ENCODE measurements at places on chromosomes 12 and 14.

DNA sequence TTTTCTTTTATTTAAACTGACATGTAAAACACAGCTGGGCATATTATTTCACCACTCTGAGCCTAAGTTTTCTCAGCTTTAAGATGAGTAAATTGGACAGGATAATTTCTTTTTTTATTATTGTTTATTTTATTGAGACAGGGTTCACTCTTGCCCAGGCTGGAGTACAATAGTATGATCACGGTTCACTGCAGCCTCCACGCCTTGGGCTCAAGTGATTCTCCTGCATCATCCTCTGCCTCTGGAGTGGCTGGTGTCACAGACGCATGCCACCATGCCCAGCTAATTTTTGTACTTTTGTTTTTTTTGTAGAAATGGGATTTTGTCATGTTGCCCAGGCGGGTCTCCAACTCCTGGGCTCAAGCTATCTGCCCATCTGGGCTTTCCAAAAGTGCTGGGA lies 12.7 kb downstream of the BMAL2 start:
- no peak for DNase-seq

- no peak for DNase-seq
These were observed 234.5 kb downstream of the IPO8 start for GRCh38 chr12:30461026-30461615.

GRCh38 chr12:43988838-43989560 lies 153.1 kb downstream of the TMEM117 start:
- DNase-seq, result peak; percentile 55

DNA sequence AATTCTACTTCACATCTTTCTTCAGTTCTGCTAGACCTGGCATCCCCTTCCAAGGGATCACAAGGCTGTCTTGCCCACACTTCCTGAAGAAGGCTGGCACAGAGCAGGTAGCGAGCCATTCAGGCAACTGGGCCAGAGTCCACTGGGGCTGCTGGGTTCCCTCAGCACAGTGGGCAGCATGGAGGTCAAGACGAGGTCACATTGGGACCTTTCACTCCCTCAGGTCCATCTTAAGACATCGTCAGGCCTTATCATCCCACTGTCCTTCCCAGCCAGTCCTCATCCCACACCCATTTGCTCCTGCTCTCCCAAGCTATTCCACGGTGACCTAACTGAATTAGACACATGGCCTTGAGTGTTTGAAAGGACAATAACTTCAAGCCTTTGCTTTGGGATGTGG lies 143.1 kb upstream of the HIF1A start:
- no peak for DNase-seq

- peak; percentile 48 for DNase-seq
These were observed 800 bp downstream of the PCNX4 start for GRCh38 chr14:60092526-60092920.

DNA sequence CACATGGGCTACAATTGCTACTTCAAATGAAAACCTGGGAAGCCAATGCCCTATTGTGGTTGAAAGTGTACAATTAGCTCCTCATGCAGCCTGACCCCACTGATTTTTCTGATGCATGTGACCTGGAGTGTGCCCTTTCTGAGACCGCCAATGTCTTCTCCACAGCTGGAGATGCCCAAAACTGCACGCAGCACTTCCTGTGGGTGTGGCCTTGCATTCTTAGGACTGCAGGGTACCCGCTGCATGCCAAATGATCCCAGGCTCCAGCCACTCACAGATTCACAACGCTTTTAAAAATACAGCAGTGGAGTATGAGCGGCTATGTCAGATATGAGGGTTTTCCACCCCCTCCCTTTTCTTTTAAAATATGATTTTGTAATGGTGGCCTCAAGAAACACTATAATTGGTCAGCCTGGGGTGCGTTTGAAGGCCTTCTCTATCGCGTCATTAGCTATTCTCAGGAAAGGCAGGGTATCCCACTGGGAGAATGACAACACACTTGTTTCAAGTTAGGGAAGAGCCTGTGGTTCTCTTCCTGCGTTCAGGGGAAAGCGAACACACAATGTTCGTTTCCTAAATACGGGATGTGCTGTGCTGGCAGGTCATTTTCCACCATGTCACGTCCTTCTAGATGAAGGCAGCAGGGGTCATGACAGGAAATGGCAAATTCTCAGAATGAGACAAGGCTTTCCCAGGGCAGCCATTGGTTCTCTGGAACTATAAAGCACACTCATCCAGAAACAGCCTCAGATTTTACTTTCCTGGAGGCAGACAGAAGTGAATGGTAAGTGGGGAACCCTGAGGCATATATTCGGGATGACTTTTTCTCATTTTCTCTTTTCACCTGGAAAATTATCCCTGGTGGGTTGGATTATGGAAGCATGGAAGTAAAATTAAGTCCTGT lies at the start of gene APOLD1:
Gene APOLD1 (plus strand): TSS at position 749 of the 904 bp plus-strand sequence. CDS start 33 bp downstream, at position 782.
- no peak for DNase-seq

DNA sequence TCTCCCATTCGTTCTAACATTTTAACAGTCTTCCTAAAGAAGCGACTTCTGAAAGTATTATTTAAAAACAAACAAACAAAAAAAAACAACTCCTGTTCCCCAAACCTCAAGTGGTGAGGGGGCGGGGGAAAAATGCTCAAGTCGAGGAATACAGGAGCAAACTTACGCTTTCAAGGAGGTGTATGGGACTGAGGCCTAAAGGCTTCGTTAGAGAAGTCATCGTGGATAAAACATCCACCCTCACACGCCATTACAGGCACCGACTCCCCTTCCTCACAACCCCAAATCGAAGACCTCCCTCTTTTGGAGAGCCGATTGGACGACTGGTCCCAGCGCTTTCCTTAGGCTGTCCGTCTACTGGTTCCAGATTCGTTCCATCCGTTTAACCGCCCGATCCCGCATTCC lies 693 bp downstream of the CBX5 start:
- no peak for DNase-seq

DNA sequence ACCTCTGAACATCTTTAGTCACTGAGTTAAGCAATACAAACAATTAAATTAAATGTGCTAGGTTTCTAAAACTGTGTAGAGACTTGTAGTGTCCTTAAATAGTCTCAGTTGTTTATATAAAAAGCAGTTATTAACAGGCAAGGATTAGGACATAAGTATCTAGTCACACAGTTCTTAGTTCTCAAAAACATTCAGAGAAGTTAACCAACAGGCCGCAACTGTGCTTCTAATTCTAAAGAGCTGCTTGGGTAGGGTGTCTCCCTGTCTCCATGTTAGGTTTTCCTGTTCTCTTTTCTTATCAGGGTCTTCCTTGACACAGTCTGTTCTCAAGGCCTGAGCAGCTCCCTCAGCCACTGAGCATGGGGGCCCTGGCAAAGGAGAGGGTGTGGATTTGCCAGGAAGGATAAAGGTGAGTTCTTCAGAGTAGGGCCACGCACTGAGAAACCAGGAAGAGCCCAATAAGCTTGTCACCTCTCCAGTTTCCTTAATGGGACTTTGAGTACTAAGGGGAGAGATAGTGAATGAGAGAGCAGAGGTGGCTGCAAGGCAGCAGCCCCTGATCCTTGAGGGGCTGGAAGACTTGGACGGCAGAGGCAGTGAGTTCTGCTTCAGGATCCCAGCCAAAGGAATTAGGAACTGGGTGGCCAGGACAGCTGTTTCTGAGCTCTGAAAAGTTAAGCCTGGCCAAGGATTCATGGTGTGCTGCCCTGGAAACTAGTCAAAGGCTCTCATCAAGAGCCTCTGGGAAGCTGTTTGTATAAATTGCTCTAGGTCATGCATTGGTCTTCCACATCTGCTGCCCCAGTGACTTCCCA lies 177.3 kb downstream of the MYRFL start:
- no peak for DNase-seq

DNA sequence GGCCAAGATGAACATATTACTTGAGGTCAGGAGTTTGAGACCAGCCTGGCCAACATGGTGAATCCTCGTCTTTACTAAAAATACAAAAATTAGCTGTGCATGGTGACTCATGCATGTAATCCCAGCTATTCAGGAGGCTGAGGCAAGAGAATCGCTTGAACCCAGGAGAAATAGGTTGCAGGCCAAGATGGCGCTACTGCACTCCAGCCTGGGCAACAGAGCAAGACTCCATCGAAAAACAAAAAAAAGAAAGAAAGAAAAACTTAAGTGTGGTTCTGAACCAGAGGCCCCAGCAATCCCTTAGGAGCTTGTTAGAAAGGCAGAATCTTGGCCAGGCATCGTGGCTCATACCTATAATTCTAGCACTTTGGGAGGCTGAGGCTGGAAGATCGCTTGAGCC lies 24.5 kb downstream of the SVOP start:
- DNase-seq, result no peak

GRCh38 chr12:27015730-27016076 lies 1.5 kb upstream of the TM7SF3 start:
- peak; percentile 55 for DNase-seq

GRCh38 chr12:27064397-27065342 lies 17.7 kb downstream of the C12orf71 start:
- DNase-seq, result no peak

DNA sequence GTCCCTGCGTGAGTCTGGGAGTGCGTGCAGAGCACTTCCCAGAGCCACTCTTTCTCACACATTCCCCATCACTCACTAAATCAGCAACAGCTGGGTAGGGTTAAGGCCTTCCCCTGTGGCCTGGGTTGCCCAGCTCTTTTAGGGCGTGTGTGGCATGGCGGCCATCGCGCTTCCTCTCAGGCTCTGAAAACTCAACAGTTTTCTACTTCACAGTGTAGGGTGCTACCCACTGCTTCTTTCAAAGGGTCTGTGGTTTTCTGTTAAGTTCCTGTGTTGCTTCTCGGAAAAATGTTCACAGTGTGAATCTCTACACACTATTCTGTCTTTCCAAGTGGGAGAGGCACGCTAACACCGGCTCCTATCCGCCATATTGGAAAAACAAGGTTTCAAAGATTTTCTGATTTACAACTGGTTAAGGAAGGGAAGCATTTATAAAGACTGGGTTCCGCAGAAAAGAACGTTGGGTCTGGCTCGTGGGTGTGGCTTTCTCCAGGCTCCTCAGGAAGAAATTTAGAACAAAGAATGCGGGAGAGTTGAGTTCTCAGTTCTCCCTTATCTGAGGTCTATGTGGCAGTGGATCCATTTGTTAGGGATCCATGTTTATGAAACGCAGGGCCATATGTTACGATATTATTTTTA lies 34.9 kb upstream of the AEBP2 start:
- DNase-seq, result no peak

DNA sequence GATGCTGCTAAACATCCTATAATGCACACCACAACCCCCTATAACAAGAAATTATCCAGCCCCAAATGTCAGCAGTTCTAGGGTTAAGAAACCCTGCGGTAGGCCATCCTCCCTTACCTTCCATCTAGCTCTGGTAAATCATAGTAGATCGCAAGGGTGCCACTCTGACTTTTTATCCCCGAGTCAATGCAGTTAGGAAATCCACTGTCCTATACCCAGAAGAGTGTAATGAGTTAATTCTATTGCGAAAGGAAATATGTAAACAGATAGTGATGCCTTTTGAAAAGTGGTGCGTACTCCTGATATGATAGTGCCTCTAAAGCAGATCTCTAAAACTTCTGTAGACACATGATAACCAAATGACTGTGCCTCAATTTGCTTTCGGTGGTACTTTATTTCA lies 29.8 kb downstream of the SCFD1 start:
- DNase-seq, result no peak

DNA sequence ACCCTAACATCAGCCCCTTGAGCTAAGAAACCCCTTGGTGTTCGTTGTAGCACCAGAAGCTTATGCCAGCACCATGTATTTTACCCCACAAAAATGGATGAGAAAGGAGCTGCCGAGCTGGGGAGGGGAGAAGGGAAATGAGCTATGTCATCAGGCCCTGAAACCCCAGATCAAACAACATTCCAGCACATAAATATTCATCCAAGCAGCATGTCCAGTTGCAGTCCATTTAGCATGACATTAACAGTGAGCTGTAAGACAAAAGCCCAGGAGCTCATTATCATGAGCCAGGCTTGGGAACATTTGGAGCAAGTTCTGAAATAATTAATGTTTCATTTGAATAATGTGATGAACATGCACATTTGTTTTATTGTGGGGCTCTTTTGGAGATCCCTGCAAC lies 630.1 kb upstream of the TMEM132C start:
- no peak for DNase-seq

DNA sequence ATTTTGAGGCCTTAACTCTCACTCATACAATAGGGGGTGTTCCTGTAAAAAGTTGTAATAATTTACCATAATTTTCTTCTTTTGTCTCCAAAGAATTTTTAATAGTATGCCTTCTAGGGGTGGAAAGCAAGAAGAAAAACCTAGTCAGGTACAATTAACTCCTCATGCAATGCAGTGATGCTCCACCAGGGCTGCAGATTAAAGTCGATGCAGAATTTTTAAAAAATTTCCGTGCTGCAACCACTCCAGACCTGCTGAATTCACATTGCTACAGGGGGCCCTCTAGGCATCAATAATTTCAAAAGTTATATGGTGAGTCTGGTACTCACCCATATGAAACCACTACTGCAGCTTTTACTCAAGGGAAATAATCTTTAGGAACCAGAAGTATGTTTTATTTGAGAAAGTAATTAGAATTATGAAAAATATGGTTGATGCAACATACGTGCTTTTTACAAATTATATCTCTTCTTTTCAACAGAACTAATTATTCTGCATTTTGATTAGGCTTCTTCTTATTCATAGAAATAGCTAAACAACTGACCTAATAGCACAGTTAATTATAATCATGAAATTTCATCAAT lies 353.2 kb downstream of the BCAT1 start:
- DNase-seq, result peak; percentile 17

- no peak for DNase-seq
These were observed 72.1 kb upstream of the MANSC4 start for GRCh38 chr12:27852117-27852516.

GRCh38 chr12:41795910-41796309 lies 348.8 kb downstream of the GXYLT1 start:
- DNase-seq, result no peak

DNA sequence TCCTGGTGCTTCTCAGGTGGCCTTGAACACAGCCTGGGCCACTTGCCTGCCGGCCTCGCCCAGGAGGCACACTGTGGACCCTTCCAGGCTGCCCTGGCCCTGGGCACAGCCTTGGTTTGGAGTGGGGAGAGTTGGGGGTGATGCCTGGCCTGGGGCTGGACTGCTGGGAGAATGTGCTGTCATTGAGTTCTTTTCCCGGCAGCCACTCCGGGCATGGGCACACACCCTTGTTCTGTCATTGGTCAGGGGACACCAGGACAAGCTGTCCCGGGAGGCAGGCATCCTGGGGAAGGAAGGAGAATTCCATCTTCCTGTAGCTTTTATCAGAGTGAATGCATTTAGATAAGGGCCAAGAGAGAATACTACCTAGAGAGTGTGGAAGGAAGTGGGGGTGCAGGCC lies 61.8 kb upstream of the RIN3 start:
- DNase-seq, result no peak

DNA sequence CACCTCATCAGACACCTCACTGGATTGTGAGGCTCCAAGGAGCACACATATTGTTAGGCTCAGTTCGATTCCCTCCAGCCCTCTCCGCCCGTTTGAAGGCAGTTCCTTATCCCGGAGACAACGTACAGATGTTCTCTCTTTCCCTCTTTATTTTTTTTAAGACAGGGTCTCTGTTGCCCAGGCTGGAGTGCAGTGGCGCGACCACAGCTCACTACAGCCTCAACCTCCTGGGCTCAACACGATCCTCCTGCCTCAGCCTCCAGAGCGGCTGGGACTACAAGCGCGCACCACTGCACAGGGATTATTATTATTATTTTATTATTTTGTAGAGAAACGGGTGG lies 718 bp upstream of the TROAP start:
- no peak for DNase-seq

- DNase-seq, result no peak
These were observed 185.8 kb upstream of the FKBP4 start for GRCh38 chr12:2609020-2609419.

Measured in HCEC 1CT (cell line).